Epithelial cell of alveolus of lung (primary cell): ENCODE measurements at places on chromosomes 1 and 21. TPM values are rescaled to one million over a fixed set of nuclear protein-coding genes. Genes with fewer than 3 reads are reported as not detected.

GJA8 gene
- not detected in 2 replicates for total RNA-seq

ALPL gene
- total RNA-seq, result 0.13 and 1.7 TPM in 2 replicates

TMEM269 gene
- 0.32 TPM in 1 of 2 replicates, not detected in the other for total RNA-seq

MROH7 gene
- total RNA-seq, result 0.16 TPM in 1 of 2 replicates, not detected in the other

PTPRC gene
- total RNA-seq, result not detected in 2 replicates

MTMR11 gene
- total RNA-seq, result 6.9 and 9.5 TPM in 2 replicates

MTR gene
- 11.1 and 15.6 TPM in 2 replicates for total RNA-seq

KIRREL1 gene
- 81.5 and 110 TPM in 2 replicates for total RNA-seq

MPZ gene
- total RNA-seq, result 1.4 and 2.1 TPM in 2 replicates

CLK2 gene
- total RNA-seq, result 19.5 and 23.6 TPM in 2 replicates

RIMS3 gene
- 0.16 and 0.52 TPM in 2 replicates for total RNA-seq

NFASC gene
- total RNA-seq, result 0.56 and 1.2 TPM in 2 replicates

RPE65 gene
- total RNA-seq, result 0.32 TPM in 1 of 2 replicates, not detected in the other

CYP2J2 gene
- 1.0 and 1.4 TPM in 2 replicates for total RNA-seq

MTF1 gene
- total RNA-seq, result 2.3 and 3.4 TPM in 2 replicates
